ENCODE measurements at places on chromosomes 4 and X.

GRCh38 chr4:158065603-158066002 is 107.2 kb downstream of the GASK1B start:
- no peak for DNase-seq

DNA sequence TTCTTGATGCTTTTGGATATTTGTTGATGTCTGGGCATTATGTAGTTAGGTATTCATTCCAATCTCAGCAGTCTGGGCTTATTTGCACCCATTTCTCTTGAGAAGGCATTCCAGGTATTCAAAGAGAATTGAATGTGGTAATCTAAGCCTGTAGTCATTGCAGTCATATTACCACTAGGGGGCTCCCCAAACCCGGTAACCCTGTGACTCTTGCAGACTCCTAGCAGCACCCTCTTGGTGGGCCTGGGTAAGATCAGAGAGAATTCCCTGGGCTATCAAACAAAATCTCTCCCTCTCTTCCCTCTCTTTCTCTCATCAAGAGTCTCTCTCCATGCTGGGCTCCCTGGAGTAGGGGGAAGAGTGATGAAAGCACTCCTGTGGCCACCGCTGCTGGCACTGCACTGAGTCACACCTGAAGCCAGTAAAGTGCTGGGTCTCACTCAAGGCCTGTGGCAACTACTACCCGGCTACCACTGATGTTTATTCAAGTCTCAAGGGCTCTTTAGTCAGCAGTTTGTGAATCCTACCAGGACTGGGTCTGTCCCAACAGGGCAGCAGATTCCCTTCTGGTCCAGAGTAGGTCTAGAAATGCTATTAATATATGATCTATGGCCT is 187.7 kb upstream of the NUDT10 start:
- no peak for DNase-seq

GRCh38 chr4:99202536-99202935 is 16.5 kb downstream of the ADH6 start:
- no peak for DNase-seq

DNA sequence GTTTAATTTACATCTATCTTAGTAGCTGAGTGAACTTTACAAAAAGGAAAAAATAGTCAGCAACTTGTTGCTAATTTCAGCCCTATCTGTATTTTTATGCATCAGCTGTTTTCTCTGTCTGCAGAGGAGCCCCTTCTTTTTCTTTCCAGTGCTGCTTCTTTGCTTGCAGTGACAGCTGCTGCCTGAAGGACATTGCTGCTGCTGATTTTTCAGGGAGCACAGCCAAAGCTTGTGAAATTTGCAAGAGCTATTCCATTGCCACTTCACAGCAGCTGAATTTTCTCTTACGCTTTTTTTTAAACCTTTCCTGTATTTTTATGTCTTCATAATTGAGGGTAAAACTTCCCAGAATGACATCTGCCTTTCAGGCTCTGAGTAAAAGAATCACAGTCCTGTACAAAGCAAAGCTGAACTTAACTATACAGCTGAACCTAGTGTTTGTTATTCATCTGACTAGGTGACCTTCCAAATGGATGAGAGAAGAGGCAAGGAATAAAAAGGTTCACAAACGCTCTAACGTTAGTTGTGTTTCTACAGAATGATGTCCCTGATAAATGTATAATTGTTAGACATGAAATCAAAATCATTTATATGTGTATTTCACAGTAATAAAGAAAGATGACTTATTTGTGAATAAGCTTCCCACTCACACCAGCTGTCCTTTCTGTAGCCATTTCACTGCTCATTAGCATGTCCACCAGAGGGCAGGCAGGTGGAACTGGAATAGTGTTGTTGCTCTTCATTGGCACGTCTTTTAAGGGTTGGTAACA is 541.4 kb downstream of the ADGRL3 start:
- no peak for DNase-seq

DNA sequence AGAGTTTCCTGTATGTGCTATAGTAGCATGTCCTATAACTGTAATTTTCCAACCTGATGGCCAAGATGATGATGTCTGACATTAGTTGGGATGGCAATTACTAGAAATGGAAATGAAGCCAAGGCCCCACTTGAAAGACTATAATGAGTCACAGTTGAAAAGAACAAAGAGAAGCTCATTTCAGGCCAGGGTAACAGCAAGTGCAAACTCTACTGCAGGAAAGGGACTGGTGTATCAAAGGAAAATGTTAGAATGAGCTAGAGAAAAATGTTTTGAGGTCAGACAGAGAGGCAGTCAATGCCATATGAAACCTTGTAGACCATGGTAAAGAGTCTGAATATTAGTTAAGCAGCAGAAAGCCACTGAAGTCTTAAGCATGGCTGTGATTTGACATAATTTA is 146.2 kb upstream of the SH3RF1 start:
- no peak for DNase-seq

- no peak for DNase-seq
These were observed 45.0 kb upstream of the SH3RF1 start for GRCh38 chr4:169315530-169316343.

DNA sequence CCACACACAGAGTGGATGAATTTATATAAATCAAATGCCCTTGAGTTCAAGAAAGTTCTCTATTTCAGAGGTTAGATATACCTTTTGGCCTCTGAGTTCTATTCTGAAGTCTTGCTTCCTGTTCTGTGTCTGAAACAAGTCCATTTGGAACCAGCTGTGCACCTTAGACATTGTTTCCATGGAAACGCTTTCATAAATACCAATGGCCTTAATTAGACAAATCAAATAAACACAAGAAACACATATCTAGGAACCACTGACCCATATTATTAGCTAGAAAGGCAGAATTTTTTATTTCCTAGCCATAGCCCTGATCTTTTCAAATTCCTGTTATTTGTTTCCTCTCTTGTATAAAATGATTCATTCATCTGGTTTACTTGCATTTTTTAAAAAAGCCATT is 8.4 kb upstream of the C4orf54 start:
- DNase-seq, result no peak

DNA sequence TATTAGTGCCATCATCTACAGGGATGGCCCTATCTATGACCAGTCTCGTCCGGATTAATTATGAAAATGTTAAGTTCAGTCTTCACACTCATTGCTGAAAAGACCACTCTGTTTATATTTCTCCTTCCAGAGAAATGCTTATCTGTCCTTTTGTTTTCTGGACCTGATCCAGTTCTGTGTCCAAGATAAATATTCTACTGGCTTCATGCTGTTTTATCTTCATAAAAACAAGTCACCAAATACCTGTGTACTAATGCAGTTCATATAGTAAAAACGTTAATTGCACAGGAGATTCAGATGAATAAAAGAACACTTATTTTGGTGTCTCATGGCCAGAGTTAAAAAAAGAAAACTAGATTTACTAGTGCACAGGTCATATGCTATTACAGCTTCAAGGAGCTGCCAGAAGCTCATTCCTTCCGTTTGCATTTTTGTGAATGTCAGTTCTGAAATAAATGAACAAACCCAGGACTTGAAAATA is 17.3 kb downstream of the FNIP2 start:
- no peak for DNase-seq

DNA sequence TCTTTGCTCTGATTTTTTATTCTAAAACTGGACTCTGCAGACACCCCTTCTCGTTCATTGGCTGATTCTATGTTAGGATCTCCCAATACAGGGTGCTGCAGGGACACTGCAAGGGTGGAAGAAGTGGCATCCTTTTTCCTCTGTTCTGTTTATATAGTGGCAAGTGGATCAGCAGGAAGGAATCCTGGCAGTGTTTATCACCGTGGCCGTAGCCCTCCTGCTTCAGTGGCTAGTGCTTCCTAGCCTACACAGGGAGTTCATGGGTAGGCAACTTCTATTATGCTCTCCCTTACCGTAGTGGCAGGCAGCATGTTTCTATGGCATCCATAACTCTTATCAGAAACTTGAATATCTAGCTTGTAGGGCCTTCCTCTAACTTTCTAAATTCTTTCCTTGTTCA is 6.4 kb upstream of the AP1AR start:
- DNase-seq, result no peak

GRCh38 chr4:147104768-147105167 is 159.1 kb upstream of the TTC29 start:
- DNase-seq, result no peak

GRCh38 chr4:59979061-59979460 is 1221.1 kb upstream of the ADGRL3 start:
- no peak for DNase-seq

DNA sequence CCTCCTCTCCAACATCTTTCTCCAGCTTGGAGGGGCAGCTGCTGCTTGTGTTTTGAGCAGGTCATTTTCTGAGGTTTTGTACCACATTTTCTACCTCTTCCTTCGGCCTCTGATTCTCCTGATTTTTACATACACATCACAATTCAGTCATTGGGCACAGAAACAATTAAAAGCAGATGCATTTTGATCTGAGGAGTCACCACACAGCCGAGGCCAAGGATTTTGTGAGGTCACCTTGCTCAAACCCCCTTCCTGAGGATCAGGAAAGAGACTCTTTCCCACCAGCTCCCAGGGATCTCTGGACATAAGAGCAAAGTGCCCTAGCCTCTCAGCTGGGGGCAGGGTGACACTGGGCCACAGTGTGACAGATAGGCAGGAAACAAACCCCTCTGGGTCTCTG is 5.4 kb upstream of the FATE1 start:
- no peak for DNase-seq

DNA sequence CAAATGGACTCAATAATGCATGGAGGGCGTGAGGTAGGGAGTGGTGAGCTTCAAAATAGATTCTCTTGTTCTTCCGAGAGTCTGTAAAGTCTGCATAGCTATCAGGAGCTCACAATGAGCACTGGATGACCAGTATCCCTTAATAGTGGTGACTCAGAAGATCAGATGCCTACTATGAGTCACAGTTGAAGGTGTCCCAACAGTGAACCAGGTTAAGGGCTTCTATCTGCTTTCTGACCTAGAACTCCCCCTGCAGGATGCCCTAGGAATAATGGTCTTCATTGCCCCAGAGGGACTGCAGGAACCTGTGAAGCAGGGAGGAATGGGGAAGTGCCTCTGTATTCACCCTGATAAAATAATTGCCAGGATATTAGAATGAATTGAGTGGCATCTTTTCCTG is 22.1 kb downstream of the DGKK start:
- no peak for DNase-seq

DNA sequence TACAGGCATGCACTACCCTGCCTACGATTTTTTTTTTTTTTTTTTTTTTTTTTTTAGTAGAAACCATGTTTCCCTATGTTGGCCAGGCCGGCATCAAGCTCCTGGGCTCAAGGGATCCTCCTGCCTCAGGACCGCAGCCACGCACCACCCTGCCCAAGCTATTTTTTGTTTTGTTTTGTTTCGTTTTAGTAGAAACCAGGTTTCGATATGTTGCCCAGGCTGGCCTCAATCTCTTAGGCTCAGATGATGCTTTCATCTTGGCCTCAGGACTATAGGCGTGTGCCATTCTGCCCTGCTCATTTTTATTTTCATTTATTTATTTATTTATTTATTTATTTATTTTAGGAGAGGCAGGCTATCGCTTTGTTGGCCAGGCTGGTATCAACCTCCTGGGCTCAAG is 1.2 kb upstream of the SSX3 start:
- DNase-seq, result no peak

- no peak for DNase-seq
These were observed 208.3 kb upstream of the MID1 start for GRCh38 chrX:10828640-10829039.

- DNase-seq, result no peak
These were observed 133.6 kb upstream of the S100G start for GRCh38 chrX:16516232-16516876.
